Cerebellar nuclear complex (tissue), 1 donor: ENCODE measurements at places on chromosomes 11 and 22.

GRCh38 chr22:44497218-44497904 is 672 bp downstream of the RTL6 start:
- no peak for DNase-seq

GRCh38 chr22:30637701-30638114 is 2.1 kb downstream of the SLC35E4 start:
- DNase-seq, result no peak

DNA sequence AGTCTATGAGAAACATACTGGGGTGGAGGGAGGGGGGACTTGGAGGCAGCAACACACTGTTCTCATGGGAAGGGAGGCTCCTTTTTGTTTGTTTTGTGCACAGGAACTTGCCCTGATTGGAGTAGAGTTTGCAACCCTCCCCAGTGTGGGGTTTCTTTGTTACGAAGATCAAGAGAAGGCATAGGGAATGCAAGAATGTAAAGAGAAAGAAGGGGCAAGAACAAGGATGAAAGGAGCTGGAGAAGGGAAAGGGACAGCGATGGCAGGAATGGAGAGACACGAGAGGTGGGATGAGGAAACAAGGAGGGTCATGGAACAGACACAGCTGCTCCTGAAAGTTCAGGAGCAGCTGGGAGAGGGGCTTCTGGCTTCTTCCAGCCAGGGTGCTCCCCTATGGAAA is 611.7 kb downstream of the NTM start:
- DNase-seq, result no peak

GRCh38 chr11:30143098-30143705 is 87.6 kb upstream of the FSHB start:
- DNase-seq, result no peak

- DNase-seq, result no peak
Measured at GRCh38 chr22:20015187-20015625, 1.4 kb downstream of the ARVCF start.

DNA sequence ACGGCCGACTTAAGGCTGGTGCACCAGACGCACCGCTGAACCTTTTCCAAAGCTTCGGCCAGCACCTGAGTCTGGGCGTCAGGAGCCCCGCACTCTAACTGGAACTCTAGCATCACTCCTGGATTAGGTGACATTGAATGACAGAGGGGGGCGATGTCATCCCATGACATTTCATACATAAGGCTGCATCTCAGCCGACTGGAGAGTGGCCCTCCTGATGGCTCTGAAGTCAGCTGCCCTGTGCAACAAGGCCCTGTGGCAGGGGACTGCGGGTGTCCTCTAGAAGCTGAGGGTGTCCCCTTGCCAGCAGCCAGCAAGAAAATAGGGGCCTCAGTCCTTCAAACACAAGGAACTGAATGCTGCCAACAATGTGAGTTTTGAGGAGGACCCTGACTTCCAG is 10.1 kb upstream of the FADS3 start:
- no peak for DNase-seq

DNA sequence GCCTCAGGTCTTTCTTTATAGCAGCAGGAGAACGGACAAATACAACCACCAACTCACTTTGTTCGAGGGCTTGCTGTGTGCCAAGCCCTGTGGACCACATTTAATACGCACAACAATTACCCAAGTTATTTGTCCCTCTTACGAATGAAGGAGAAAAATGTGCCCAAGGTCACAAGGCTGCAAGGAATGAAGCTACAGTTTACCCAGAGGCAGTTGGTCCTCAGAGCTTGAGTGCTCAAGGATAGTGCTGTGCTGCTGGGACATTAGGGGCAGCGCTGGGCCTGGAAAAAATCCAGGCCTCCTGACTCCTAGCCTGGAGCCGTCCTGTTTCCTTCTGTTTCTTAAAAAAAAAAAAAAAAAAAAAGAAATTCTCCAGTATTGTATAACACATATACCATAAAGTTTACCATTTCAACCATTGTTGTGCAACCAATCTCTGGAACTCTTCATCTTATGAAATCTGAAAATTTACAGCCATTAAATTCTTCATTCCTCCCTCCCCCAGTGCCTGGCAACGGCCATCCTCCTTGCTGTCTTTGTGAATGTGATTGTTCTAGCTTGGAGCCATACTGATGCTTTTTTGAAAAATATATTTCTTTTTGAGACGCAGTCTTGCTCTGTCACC is 1.0 kb upstream of the C11orf86 start:
- no peak for DNase-seq

DNA sequence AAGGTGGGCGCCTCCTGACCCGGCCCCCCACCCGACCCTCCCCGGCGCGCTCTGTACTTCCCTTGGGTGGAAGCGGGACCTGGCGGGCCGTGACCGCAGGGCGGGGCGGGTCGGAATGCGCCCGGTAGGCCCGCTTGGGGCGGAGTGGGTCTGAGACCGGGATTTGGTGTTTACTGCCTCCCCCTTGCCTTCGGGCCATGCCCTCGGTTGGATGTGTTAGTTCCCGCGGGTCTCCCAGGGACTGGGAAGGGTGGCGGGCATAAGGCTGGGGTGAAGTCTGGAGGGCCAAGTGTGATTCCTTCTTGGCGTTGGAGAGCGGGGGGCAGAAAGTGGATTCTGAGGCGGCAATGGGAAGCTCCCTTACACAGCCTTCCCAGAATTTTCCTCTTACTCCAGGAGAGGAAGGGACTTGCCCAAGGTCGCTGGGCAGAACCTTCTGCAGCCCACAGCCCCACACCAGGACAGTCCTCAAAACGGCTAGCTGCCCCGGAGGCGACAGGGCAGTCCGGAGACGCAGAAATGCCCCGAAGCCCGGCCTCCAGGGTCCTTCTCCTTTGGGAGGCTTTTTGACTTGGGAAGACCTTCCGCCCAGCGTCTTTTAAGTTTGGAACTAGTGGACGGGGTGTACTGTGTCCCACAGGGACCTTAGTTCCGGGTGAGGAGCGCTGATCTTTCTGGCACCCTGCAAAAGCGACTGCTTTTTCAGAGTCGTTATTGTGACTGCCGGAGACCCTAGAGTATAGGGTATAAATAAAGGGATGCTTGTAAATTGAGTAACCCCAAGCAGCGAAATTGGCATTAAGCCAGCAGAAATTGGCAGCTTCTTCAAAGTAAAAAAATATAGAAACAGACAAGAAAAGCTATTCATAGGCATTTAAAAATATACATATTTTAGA is 647 bp downstream of the SWAP70 start:
- no peak for DNase-seq

GRCh38 chr22:29204455-29205183 is 1.1 kb upstream of the EMID1 start:
- DNase-seq, result no peak

- DNase-seq, result no peak
Measured at GRCh38 chr22:37248251-37248650, 4.2 kb upstream of the RAC2 start.

- no peak for DNase-seq
Measured at GRCh38 chr11:494761-495536, 12.1 kb downstream of the RNH1 start.

DNA sequence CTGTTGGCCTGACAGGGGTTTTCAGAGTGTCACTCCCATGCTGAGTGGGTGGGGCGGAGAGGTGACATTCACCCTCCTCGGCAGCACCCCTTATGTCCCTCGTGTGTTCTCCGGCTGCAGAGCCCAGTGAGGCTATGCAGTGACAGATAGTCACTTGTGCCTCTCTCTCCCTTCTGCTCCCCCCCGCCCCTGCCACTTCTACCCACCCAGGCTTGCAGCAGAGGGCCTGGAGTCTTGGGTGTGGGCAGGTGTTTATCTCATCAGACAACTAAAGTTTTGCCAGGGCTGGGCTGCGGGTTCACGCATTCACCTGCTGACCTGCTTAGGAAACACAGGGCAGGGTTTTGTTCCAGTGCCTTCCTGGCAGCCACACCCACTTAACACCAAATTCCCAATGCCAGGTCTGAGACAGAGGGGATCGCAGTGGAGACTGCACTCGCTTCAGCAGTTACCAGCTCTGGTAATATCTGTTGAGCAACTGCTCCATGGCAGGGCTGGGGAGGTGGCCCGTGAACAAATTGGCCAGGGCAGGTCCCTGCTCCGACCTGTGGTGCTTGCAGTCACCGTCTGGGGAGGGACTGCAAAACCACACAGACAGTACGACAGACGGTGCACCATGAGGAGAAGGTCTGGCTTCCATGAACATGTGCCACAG is 50.5 kb upstream of the ADA2 start:
- DNase-seq, result no peak

GRCh38 chr11:71263386-71263785 is 11.0 kb upstream of the SHANK2 start:
- DNase-seq, result no peak

- no peak for DNase-seq
Measured at GRCh38 chr11:133945087-133945974, 11.4 kb downstream of the IGSF9B start.

- DNase-seq, result no peak
Measured at GRCh38 chr11:34926101-34926830, 9.8 kb downstream of the PDHX start.

- no peak for DNase-seq
Measured at GRCh38 chr11:30452114-30452513, 129.2 kb downstream of the ARL14EP start.

- no peak for DNase-seq
Measured at GRCh38 chr22:48098921-48099245, 1336.4 kb downstream of the TBC1D22A start.

DNA sequence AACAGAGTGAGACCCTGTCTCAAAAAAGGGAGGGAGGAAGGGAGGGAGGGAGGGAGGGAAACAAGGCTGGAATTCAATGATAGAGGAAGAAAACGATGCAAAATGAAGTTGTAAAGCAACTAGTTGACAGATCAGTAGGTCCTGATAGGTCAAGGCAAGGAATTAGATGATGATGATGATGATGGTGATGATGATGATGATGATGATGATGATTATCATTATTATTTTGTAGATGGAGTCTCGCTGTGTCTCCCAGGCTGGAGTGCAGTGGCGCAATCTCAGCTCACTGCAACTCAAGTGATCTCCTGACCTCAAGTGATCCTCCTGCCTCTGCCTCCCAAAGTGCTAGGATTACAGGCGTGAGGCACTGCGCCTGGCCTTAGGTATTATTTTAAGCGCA is 11.3 kb upstream of the L3MBTL2 start:
- no peak for DNase-seq

DNA sequence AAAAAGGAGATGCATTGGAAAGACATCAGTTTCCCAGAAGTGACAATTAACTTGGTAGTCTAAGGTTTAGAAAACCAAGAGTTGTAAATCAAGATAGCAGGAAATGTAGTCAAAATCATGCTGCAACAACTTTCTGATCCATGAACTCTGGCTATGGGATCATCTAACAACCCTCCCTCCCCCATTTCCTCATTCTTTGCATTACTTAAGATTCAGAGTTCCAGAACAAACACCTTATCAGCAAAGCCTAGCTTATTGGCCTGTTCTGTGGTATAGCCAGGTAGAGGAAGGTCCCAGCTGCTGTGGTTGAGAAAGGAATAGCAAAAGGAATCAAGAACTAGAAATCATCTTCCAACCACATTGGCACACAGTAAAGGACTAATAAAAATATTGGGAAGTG is 651.1 kb downstream of the METTL15 start:
- no peak for DNase-seq

DNA sequence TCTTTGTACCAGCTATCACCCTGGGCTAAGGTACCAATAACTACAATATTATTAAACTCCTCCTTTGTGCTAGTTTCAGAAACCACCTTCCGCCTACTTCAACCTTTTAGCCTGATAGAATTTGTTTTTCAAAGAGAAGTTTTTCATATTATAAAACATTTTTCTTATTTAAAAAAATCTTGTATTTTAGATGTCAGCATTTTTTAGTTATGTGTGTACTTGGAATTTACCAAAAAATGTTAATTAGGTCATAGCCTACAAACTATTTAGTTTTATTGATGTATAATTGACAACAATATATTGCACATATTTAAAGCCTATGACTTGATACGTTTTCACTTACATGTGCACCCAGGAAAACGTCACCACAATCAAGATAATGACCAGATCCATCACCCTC is 1097.6 kb downstream of the JRKL start:
- DNase-seq, result no peak

DNA sequence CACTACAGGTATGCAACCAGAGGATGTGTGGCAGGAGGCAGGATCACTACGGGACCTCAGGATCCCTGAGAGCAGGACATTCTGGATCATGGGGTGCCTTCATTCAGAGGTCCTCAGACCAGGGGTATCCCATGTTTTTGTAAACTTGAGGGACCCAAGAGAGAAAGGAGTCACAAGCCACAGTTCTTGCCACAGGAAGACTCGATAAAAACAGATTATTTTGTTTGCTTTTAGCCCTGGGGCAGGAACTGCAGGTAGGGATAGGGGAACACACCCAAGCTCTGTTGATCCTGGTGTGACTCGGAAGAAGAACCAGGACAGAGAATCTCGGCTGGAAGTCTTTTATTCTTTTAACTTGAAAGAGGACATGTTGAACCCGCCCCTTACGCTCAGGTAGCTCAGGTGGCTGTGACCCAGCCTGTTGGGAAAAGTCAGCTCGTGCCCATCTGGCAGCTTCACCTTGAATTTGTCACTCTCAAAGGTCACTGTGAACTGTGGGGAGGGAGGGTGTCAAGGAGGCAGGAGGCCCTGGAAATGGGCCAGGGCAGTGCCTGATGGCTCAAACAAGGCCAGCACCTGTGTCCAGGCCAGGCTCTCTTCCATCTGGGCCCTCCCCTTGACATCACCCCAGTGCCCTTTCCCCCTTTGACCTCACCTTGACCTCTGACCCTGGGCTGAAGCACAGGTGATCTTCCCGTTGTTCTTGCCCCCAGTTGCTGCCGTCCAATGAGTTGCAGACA is 9.8 kb downstream of the LGALS2 start:
- no peak for DNase-seq

DNA sequence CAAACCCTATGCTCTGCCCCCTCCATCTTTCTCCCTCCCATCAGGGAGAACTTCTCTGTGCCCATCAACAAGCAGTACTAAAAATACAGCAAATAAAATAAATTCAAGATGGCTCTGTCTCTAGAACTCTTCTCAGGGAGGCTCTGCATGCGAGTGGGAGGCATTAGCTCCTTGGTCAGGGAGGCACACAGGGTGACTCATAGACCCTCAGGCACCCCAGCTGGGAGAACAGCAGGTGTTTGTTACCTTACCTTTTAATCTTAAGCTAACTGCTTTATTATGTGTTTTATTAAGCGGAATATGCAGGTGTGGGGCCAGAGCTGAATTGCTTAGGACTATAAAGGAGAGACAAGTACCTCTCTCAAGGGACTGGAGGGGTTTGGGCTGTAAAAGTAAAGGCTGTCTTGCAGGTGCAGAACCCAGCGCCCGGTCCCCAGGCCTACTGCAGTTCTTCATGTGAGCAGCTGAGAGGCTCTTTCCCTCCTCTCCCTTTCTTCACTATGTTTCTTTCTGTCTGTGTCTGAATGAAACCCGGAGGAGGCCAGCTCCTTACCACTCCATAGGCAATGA is 20.8 kb downstream of the CSNK2A3 start:
- no peak for DNase-seq

DNA sequence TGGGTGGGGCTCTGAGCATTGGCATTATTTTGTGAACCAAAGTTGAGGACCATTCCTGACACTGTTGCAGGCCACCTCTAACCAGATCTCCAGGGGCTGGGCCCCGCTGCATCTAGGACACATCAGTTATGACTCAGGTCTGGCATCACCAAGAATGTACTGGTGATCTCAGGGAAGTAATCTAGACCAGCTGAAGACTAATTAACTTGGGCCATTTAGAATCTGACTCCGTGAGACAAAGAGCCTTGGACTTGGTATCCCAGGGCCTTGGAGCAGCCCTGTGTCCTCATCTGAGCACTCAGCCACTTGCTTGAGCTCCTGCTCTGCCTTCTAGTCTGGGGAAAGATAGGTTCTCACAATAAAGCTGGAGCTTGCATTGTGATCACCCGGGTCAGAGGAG is 200.6 kb downstream of the KIRREL3 start:
- DNase-seq, result no peak
